ENCODE measurements at places on chromosomes 11 and 22.

GRCh38 chr22:19661156-19661555 is 53.1 kb upstream of the SEPTIN5 start:
- DNase-seq, result no peak

GRCh38 chr11:133824593-133824992 is 20.7 kb downstream of the SPATA19 start:
- DNase-seq, result no peak

- DNase-seq, result no peak
Measured at GRCh38 chr11:31479066-31479465, 30.4 kb downstream of the IMMP1L start.

DNA sequence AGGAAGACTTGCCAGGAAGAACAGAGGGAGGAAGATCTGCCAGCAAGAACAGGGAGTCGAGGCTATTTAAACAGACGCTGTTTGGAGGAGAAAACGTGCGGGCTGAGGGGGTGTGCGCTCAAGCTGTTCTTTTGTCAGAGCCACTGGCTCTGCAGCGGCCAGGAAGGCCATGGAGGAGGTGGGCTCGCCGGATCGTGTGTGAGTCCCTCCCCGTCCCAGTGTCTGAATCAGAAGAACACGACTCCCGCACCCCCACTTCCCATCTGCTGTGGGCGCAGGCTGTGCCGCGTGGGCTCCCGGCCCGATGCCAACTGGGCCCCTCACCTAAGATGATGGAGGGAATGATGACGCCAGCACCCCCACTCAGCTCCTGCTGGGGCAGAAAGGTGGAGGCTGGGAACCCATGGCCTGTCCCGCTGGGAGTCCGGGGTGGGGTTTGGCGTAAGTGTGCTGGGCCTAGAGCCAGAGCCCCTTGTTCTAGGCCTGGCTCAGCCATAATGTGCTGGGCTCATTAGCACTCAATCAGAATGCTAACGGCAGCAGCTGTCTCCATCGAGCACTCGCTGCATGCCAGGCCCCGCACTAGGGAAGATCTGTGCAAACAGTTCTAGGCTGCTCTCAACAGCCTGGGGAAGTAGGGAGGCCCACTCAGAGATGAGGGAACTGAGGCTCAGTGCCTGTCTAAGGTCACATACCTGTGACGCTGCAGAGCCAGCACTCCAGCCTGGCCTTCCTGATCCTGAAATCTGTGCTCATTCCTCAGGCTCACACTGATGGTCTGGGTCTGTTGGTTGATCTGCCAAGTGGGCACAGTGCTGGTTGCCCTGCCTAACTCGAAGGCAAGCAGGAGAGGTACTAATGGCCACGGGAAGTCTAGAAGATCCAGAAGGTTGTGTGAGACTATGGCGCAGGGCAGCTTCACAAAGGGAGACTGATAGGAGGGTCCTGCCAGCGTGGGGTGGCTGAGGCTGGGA is 11.5 kb downstream of the NPTXR start:
- DNase-seq, result no peak

DNA sequence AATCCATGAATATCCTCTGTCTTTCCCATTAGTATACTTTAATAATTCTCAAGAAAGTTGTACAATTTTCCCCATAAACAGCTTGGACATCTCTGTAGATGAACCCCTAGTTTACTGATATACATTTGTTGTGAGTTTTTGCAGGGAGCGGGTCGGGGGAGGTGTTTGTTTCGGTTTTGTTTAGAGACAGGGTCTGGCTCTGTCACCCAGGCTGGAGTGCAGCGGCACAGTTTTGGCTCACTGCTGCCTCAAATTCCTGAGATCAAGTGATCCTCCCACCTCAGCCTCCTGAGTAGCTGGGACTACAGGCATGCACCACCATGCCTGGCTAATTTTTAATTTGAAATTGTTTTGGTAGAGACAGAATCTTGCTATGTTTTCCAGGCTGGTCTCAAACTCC is 57.6 kb downstream of the IGLL5 start:
- peak; percentile 0 for DNase-seq

DNA sequence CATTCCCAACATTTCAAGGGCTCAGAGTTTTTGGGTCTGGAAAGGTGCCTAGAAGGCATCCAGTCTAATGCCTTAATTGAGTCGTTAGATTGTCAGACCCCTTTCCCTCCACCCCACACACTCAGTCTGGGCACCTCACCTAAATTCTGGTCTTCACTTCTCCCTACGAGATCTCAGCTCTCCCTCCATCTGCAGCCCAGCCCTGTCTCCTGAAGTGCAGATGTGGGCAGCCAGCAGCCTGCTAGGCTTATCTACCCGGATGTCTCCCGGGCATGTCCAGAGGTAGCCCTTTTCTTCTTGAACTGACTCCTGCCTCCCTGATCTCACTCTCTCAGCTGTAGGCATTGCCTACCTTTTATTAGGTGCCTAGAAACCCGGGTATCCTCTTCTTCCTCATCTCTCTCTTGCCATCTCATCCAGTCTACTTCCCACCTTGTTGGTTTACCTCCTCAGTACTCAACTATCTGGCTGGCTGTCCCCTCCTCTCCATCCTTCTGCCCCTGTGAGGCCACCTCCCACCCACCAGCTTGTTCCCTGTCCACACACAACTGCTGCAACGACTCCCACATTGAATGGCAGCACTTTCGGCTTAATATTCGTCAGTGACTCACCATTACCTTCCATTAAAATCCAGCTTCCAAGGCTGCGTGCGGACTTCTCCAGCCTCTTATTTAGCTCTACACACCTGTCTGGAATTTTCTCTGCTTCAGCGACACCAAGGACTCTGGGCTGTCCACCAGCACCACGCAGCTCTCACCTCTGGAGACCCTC is 6.2 kb downstream of the SEPTIN3 start:
- no peak for DNase-seq

DNA sequence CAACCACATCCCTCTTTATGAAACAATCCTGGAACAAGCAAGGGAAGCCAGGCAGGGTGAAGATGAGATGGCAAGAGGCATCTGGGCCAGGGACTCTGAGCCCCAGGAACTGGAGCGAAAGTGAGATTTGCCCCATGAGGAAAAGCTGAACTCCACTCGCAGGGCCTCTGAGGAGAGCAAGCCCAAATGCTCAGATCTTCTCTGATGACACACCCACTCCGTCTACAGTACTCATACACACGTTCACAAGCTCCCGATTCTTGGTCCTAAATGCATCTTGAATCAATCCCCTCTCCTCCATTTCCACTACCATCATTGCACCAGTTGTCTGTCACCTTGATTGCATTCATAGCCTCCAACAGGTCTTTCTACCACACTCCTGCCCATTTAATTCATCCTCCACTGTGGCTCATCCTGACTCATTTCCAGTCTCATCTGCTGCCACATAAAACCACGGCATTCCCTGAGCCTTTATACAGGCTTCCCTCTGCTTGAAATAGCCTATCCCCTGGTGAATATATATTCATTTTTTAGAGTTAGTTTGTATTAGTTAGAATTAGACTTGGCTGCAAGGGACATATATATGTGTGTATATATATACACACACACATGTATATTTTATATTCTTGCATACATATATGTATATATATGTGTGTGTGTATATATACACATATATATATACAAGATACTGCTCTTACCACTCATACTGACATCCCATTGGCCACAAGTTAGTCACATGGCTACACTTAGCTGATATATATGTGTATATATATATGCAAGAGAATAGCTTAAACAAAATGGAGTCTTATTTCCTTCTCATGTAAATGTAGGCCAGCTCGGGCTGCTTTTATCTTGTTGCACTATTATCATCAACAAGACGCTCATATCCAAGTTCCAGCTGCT is 1.4 kb upstream of the APOA5 start:
- no peak for DNase-seq

GRCh38 chr11:12196308-12196707 is 85.9 kb downstream of the MICAL2 start:
- no peak for DNase-seq

GRCh38 chr11:63738720-63739360 is 29.7 kb downstream of the ZFTA start:
- peak; percentile 84 for DNase-seq

DNA sequence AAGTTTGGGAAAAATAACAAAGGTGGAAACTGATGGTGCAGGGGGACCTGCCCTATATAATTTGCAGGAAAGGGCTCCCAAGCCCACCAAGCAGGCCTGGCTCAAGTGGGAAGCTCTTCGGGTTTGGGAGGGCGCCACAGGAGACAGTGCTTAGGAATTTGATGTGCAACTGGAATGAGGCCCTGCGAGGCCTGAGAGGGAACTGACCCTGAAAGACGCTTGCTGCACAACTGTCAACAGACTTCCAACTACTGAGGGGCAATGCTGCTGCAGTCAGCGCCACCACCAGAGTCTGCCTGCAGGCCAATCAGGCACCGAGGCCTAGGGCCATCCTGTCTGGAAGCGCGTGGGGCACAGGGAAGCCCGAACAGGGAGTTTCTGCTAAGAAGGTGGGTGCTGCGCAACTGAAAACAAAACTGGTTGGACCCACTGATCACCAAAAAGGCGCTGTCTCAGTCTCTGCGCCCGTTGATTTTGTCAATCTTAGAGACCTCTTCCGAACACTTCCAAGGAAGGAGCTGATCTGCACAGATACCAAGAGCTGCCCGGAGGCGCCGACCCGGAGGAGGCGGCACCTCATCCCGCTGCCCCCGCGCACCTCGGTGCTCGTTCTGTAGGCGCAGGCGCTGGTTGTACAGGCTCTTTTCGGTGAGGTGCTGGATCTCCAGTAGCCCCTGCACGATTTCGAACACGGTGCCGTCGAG is 667 bp downstream of the DGCR6L start:
- DNase-seq, result peak; percentile 50

DNA sequence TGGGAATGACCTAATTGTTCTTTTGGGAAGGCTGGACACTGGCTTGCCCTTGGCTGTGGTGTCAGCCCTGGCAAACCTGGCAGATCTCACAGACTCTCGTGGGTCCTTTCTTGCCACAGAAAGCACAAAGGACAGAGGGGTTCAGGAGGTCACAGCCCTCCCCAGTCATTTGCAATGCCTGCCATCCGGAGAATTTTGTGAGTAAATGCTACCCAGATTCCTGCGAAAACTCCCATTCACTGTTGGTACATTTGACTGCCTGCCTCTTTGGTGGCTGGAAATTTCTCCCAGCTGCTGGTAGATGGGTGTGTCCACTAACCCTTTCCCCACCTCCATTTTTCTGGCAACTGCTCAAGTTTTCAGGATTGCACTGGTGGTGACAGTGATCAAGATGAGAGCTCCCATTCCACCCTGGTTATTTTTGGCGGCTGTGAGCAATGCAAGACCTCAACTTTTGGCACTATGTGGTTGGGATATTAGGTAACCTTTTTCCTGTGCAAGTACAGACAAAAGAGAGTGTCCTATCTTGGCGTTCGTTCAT is 155.7 kb downstream of the NAV2 start:
- no peak for DNase-seq

DNA sequence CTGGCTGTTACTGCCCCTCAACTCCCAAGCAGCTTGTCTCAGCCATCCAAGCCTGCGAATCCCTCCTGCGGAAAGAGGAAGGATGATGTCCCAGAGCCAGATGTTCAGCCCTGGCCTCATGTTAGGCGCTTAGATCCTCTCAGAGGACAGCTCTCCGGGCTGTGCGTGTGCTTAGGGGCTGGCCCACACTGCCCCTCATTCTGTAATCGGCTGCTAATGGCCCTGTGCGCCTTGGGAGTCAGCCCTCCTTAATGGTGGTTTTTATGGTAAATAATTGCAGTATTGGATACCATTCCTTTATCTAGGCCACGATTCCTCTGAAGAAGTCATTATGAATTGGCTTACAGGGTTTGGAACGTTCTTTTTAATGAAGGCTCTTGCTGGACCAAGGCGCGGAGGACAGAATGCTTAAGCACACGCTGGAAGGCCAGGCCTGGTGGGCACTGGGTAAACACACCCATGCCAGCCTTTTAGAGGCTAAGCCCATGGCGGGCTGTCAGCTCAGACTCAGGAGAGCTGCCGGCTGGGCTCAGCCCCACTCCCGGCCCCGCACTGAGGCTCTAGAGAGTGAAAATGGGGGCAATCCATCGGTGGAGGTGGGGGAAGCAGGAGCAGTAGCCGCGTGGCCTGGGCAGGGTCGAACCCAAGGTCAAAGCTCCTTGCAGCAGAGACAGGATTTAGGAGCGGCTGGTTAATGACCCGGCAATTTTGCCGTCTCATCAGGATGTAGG is 1157.5 kb downstream of the BRD1 start:
- no peak for DNase-seq

DNA sequence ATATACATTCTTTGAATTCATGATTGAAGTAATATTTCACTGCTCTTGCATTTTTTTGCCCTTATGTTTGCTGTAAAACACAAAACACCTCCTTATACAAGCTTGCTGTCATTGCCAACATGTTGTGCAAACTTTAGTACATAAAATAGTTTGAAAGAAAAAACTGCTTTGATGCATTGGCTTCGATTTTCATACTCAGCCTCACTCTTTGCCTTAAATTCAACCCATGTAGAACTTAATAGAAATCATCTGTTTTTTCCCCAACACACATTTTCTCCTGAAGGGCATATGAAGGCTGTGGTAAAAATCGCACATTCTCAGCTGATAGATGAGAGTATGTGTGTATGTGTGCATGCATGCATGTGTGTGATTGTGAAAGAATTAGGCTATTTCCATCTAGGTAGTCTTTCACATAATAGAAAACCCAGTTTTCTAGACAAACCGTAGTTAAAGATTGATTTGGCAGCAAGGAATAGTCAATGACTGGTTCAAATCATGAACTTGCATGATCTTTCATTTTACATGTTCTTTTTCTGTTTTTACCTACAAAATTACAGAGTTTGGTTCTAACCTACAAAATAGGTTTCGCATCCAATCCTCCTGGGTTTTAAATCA is 72.8 kb upstream of the MTMR2 start:
- no peak for DNase-seq

DNA sequence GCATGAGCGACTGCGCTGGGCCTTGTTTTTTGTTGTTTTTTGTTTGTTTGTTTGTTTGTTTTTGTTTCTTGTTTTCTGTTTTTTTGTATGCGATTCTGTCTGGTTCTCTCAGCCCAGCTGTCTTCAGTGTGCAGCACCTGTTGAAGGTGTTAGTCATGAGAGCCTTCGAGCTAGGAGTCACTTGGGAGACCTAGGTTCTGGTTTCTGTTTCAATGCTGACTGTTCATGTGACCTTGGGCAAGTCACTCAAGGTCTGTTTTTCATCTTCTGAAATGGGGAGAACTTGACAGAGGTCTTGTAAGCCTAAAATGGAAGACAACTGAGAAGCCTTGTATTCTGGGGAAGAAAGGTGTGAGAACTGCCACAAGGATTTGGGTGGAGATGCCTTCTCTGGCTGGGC is 1.8 kb downstream of the DCPS start:
- DNase-seq, result no peak

DNA sequence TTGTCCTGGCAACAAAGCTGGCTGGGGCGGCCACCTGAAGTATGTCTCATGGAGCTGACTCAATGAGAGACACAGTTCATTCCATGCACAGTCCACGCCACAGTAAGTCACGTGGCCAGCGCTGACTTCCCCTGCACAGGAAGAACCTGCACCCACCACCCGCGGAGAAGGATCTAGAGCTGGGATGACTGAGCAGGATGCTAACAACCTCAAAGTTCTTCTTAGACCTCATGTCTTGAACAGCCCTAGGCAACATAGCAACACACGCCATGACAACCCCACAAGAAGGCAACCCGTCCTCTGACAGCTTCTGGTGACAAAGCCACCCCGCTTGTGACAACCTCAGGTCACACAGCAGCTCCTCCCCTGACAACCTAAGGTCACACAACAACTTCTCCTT is 76.9 kb upstream of the B3GAT1 start:
- DNase-seq, result no peak

Data from suppressor macrophage (primary cell).